ENCODE measurements at places on chromosomes 13 and 19. TPM values are rescaled to one million over a fixed set of nuclear protein-coding genes. Genes with fewer than 3 reads are reported as not detected.

- no peak for DNase-seq
These were observed 68.5 kb upstream of the POMP start for GRCh38 chr13:28590461-28590860.

GRCh38 chr19:18906605-18907519 is 10.9 kb upstream of the CERS1 start:
- DNase-seq: no peak

MUC16 gene
- total RNA-seq: not detected

ZNF440 gene
- 6.9 TPM for total RNA-seq

GRCh38 chr19:47343194-47343802 is 5.8 kb upstream of the DHX34 start:
- no peak for DNase-seq

DNA sequence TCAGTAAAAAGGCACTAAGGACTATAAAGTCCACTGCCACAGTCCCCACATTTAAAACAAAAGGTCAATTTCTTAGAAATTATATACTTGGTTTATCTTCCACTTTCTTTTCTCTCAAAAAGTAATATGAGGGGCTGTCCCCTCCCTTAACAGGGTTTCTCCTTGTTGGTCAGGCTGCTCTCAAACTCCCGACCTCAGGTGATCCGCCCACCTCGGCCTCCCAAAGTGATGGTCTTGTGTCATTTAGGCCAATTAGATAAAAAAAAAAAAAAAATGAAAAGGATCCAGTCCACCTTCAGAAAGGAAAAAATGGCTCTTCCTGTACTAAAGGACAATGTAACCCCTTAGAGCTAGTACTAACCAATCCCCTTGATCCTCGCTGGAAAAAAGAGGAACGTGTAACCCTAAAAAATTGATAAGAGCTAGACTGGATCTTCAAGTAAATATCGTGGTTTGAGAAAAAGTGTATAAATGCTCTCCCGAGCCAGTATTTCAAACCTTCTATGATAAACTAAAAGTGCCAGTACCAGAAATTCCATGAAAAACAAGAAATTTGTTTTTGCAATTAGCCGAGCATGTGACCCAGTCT is 9.0 kb upstream of the CD70 start:
- no peak for DNase-seq

MYH14 gene
- total RNA-seq: not detected

DNA sequence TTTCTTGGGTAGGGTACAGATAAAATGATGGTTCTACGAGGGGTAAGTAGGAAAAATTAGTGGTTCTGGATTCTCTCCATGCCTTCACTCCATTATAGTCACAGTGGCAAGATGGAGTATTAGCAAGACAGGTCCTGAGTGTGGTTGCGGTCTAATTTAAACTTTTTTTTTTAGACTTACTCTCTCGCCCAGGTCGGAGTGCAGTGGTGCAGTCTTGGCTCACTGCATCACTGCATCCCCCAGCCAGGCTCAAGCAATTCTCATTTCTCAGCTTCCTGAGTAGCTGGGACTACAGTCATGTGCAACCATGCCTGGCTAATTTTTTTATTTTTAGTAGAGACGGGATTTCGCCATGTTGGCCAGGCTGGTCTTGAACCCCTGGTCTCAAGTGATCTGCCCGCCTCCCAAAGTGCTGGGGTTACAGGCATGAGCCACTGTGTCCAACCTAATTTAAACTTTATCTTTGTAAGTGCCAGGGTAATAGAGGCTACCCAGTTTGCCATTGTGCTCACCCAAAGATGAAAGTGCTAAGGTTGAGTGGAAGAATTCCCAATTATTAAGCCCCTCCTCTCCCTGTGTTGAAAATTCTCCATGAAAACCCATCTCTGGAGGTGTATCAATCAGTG is 135.6 kb downstream of the TM9SF2 start:
- DNase-seq: no peak

All from myocyte (in vitro differentiated cells).